Choroid plexus epithelial cell (primary cell): ENCODE measurements at places on chromosomes 1 and 21.

DNA sequence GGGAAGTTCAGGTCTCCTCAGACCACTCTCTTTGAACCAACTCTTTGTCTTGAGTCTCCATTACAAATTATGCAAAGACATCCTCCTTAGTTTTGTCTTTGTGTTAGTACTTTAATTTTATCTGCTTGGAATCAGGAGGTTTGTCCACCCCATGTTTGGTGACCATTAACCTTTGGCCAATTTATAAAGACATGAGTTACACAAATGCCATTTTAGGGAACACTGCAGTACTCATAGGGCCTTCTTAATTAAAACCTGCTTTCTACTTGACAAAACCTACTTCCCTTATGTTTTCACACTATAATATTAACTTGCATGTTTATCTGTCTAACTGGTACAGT lies 7.9 kb upstream of the CDC73 start:
- DNase-seq = no peak

DNA sequence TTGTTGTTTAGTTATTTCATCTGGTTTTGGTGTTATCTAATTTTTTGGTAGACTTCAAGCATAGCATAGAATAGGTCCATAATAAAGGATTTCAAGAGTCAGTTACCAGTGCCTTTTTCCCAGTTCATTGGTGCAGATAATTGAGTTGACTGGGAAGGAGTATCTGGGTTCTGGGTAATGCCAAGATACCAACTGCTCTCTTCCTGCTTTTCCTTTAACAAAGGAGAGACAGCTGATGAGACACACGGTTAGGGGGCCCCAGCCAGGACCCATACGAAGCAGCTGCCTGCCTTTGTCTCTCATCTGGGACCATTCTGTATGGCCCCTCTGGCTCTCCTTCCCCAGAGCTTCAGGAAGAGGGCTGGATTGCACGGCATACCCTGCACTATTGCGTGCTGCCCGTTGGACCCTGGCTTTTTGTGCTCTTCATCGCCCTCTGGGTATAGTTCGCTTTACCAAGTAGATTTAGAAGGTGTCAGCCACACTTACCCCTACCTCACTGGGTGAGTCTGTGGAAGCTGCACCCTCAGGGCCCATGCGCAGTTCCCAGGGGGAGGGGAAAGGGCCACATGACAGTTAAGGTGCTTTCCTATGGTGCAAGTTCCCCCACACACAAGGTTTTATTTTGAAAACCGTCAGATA lies 7.0 kb downstream of the NAV1 start:
- DNase-seq = no peak

GRCh38 chr1:181936768-181937581 lies 124.5 kb downstream of the ZNF648 start:
- DNase-seq = peak; percentile 0

DNA sequence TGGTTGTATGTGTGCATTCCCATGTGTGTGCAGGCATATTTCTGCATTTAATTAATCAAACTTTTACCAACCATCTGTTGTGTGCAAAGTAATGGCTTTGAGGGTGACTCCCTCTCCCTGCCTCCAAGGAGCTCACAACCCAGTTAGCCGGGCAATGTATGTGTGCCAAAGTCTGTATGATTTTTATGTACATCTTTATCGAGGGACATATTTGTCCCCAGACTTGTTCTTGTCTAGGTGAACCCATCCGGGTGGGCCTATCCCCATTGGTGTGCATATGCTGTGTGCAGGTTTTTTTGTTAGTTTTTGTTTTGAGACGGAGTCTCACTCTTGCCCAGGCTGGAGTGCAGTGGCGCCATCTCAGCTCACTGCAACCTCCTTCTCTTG lies 1.8 kb downstream of the SYTL1 start:
- DNase-seq = no peak

- peak; percentile 87 for DNase-seq
Observed at GRCh38 chr1:162629651-162630050, 2.6 kb upstream of the DDR2 start.

- DNase-seq = no peak
Observed at GRCh38 chr1:61005614-61006580, 76.5 kb upstream of the NFIA start.

GRCh38 chr1:79293611-79294010 lies 287.1 kb upstream of the ADGRL4 start:
- DNase-seq = no peak

- peak; percentile 88 for DNase-seq
Observed at GRCh38 chr21:14533499-14534428, 12.4 kb downstream of the SAMSN1 start.

- no peak for DNase-seq
Observed at GRCh38 chr1:112676543-112676942, 2.1 kb downstream of the MOV10 start.

GRCh38 chr1:39076127-39076798 lies 50.1 kb downstream of the NDUFS5 start:
- DNase-seq = peak; percentile 79
